Activated gamma-delta T cell (primary cell): ENCODE measurements at places on chromosomes 13 and 19.

GRCh38 chr13:36418022-36418805, 14.1 kb upstream of the CCNA1 start:
- no peak for DNase-seq

- DNase-seq: no peak
These were observed 73.1 kb upstream of the MTIF3 start for GRCh38 chr13:27523346-27524073.

GRCh38 chr19:926589-927350, 935 bp downstream of the ARID3A start:
- DNase-seq: no peak

DNA sequence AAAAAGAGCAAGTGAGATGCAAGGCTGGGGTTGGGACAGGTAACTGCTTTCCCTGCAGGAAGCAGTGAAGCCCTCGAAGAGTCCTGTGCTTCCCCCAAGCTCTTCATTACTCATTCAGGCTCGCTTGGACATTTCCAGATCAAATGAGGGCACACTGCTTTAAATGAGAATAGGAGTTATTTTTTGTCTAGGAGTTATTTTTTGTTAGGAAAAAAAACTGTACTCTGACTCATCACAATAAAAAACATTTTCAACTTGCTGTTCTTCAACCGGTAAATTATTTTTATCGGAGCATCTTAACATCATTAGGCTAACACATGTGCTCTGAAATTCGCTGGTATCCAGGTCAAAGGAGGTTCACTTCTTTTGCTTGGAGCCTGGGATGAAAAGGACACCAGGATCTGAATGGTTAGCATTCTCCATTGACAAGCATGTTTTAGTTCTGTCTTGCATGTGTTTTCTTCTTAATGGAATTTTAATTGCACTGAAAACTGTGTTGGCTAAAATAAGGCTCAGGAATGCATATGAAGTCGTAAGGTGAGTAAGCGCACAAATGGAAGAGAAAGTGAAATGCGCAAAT, 80.7 kb upstream of the STK24 start:
- no peak for DNase-seq

- DNase-seq: peak; percentile 85
These were observed 15.2 kb downstream of the PLEKHF1 start for GRCh38 chr19:29680447-29680846.

DNA sequence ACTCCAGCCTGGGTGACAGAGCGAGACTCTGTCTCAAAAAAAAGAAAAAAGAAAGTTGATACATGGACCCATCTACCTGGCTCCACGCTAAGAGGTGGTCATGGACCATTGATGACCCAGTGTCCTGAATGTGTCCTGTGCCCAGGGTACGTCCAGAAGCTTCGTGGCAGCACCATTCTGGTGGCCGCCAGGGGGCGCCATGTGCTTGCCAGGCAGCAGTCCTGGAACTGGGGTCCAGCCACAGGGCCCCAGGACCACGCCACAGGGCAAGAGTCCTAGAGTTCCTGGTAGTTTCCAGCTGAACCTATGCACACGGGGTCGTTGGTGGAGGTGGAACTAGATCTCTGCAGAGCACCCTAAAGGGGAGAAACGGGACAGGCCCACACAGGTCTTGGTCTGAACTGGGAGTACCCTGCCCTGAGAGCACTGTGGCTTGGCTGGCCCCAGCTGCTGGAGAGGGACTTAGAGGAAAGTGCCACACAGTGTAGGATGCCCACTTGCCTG, 19.9 kb upstream of the FBXO27 start:
- peak; percentile 54 for DNase-seq

- DNase-seq: no peak
These were observed 275.5 kb downstream of the ENOX1 start for GRCh38 chr13:43510956-43511901.

- DNase-seq: no peak
These were observed 15.6 kb upstream of the TMPRSS9 start for GRCh38 chr19:2344381-2344870.

DNA sequence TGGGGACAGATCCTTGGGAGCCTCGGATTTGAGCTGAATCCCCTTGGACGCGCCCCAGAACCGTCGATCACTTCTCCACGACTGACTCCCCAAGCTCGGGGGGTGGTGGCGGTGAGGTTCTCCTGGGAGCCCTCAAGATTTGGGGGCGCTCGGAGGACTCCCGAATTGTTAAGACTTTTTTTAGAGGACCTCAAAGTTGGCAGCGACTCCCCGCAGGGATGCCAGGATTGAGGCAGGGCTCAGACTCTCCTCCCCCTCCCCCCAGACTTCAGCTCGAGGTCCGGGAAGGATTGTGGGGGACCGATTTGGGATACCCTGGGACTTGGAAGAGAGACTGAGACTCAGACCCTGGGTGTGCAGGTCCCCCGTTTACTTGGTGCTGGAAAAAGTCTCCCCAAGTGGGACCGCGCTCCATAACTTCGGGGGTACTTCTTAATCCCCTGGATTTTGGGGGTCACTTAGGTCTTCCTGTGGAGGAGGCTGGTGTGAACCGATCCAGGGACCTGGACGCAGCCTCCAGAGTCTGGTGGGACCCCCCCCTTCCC, 665 bp downstream of the VASP start:
- no peak for DNase-seq

- DNase-seq: no peak
These were observed 62.0 kb upstream of the C13orf46 start for GRCh38 chr13:114035583-114036531.

- no peak for DNase-seq
These were observed 151.6 kb upstream of the FREM2 start for GRCh38 chr13:38535261-38535660.

GRCh38 chr13:103694033-103694432, 627.8 kb upstream of the SLC10A2 start:
- DNase-seq: no peak

DNA sequence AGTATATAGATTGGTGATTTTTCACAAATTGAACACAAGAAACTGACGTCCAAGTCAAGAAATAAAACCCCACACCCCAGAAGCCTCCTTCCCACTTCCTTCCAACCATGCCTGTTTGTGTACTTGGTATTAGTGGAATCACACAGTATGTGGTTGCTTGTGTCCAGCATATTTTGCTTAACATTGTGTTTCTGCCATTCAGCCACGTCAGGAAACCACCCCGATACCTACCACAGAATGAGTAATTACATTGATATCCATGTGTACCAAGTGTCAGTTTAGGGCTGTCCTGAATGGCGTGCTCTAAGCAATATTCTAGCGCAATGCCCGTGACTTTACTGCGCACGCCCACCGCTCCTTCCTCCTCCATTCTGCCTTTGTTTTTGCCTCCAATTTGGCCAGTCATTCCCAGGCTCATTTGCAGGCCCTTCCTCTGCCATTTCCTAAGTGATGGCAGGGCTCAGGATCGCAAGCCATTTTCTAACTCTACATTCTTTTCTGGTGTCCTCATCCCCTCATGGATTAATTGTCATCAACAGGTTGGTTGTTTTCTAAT, 25.9 kb upstream of the MPHOSPH8 start:
- DNase-seq: no peak

DNA sequence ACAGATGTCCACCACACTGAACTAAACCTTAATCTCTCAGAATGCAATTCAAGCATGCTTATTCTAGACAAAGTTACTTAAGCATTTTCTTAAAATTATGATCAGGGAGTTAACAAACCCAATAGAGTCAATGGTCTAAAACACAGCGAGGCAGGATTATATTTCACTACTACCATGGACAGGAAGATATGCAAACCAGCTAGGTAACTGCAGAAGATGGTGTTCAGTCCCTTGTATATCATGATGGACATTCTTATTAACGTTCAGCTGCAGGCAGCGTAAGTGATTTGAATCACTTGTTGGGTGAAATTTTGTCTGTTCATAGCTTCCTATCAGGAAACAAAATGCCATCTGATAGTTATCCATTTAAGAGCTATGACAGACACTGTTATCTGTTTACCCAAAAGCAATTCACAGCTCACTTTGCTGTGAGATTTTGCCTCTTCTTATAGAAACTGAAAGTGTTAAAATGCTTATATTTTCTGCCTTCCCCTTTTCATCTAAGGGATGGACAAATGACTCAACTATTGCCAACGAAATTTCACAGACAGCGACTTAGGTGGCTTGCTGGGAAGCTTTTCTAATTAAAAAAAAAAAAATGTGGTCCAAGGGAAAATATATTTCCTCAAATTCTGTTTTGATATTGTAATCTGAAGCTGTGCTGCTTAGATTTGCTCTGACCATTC, 591.9 kb downstream of the DACH1 start:
- no peak for DNase-seq

DNA sequence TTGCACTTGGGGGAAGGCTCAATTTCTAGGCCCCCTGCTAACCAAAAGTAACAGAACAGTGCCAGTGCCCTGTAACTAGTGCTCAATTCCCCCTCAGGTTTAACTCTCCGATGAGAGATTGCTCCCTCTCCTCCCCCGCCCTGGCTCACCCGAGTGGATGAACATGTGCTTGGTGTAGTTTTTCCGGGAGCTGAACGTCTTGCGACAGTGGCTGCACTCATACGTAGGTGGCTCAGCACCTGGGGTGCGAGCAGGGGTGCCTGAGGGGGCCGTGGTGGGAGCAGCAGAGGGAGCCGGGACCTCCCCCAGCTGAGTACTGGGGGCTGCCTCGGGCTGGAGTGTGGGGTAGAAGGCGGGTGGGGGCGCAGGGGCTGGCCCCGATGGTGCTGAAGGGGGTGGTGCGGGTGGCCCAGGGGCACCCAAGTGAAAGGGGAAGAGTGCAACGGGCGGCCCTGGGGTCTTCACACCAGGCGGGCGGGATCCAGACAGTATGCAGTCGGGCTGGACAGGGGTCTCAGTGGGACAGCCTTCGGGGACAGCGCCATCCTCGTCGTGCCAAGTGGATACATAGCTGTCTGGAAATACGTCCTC, 3.3 kb downstream of the ZBTB45 start:
- no peak for DNase-seq

DNA sequence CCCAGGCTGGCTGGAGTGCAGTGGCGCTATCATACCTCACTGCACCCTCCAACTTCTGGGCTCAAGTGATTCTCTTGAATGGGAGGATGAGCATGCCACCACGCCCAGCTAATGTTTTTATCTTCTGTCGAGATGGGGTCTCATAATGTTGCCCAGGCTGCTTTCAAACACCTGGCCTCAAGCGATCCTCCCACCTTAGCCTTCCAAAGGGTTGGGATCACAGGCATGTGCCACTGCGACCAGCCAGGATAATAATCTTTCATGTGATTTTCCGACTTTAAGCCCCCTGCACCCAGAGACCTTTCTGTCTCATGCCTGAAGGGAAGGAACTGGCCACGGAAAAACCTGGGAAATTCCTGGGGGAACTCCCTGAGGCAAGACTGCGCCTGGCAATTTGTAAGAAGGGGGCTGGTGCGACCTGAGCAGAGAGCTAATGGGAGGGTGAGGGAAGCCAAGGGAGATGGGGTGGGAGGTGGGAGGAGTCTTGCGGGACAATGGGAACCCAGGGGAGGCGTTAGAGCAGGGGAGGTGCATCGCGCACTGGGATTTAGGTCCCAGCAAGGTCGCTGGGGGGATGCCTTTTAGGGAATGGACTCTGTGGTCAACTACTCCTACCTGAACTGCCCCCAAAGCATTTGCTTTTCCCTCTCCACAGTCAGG, 1.2 kb upstream of the CCDC124 start:
- DNase-seq: no peak

DNA sequence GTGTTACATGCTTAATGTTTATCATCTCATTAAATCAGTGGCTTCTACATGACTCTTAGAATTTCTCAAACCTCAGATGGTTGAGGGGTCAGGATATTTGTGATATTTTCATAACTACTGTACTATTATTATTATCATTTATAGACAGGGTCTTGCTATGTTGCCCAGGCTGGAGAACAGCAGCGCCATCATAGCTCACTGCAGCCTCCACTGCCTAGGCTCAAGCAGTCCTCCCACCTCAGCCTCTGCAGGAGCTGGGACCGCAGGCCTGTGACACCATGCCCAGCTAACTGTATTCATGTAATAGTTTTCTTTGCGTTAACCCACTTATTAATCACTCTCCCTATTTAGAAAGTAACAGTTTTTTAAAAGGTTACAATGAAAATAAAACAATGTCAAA, 9.5 kb downstream of the IER2 start:
- no peak for DNase-seq

DNA sequence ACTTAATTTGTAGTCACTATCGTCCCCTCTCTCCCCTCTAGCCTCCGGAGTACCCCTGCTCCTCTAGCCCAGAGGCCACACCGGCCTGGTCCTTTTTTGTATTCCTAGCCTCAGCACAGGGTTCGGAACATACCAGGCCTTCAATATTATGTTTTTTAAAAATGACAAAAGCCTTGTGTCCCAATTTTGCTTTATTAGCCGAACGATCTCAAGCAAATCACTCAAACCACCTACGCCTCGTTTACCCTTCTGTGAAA, 463 bp upstream of the POMP start:
- no peak for DNase-seq

DNA sequence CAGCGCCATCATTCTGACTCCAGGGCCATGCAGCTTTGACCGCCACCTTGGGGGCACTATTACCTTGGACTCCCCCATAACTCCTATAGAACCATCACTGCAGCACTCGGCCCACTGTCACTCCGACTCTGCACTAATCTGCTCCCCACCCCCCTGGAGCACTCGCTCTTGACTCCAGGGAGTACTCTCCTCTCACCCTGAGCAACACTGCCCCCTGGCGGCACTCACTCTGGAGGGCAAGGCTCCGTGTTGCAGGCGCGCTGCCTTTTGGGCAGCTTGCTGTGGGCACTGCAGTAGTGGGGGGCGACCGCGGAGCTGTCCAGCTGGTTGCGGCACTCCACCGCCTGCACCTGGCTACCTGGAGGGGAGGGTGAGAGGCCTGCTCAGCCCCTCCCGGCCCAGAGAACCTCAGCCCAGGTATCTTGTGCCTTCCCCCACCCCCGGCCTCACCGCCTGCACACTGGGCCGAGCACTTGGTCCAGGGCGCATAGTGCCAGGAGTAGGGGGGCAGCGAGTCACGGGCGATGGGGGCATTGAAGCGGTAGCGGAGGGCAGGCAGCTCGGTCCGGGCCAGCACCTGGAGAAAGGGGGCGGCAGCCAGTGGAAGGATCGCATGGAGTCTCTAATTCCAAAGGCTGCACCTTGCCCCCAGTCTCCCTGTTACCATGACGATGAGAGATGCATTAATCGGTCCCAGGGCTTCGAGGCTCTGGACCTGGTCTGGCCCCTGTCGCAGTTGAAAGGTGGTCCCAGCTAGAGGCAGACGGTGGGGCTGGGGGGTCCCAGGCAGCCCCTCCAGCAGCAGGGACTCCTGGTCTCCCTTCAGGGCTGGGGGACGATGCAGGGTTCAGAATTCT, 8.9 kb upstream of the MYO1F start:
- no peak for DNase-seq
